ENCODE measurements at places on chromosomes 16 and 17.

- no peak for DNase-seq
These were observed 287.3 kb downstream of the ZFHX3 start for GRCh38 chr16:72760581-72760980.

- peak; percentile 57 for DNase-seq
These were observed 26.8 kb downstream of the GP2 start for GRCh38 chr16:20300312-20301097.

DNA sequence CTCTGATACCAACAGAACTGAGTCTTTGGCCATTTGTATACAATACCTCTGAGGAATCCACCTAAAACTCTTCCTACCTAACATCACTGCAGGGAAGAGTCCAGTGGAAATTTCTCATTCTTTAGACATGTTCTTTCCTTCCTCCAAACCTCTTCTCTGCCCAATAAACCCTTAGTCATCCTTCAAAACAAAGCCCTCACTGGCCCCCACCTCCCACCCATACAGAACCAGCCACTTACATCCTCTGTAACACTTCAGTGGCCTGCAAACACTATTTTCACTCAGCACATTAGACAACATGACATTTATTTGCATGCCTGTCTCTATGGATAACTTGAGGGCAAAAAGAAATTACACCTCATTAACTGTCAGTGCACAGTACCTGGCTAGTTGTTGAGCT, 200.3 kb upstream of the NOG start:
- no peak for DNase-seq

GRCh38 chr16:12504312-12504711, 299.4 kb downstream of the CPPED1 start:
- no peak for DNase-seq

DNA sequence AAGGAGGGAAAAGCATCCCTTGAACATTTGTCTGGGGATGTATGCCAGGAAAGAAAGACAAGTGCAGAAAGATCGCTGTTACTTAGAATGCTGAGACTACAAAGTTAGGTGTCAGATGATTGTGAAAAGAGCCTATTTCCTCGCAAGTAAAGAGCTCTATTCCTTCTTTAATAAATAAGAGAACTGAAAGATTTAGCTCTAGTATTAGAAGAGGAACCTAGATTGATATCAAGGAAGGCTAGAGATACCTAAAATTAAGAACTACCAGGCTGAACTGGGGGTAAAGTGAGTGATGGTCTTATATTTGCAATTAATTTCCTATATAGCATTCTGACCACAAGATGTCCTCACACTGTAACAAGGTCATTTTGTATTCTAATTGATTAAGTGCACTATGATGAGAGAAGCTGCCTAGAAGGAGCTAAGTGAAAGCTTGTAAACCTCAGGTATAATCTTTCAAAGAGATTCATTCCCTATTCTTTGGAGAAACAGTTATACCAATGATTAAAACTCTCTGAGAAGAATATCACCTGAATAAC, 62.3 kb downstream of the SSH2 start:
- no peak for DNase-seq

GRCh38 chr17:40458851-40459482, 15.7 kb downstream of the IGFBP4 start:
- no peak for DNase-seq

DNA sequence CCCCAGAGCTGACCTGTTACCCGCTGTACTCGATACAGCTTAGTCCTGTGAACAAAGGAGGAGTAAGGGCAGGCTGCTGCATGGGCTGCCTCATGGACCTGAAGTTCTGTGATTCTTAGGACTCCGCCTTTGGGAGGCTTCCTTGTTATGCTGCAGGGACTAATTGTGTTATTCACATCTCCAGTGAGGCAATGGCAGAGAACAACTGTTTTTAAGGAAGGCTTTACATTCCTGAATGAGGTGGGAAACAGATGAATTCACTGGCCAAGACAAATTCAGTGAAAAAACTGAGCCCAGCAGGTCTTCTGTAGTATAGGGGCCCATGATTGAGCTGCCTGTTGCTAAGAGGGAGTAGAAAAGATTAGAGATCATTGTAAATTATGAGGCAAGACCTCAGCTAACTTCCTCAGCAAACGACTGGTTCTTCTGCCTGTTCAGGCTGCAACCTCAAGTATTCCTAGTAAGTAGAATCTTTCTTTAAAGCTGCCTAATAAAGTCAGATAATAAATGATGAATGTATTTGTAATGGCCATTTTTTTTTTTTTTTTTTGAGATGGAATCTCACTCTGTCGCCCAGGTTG, 26.3 kb downstream of the ADORA2B start:
- no peak for DNase-seq

- DNase-seq = no peak
These were observed 908.4 kb downstream of the KCNJ18 start for GRCh38 chr17:22600644-22601298.

- DNase-seq = no peak
These were observed 7.9 kb downstream of the ACLY start for GRCh38 chr17:41910701-41911391.

GRCh38 chr16:67534431-67534830, 5.8 kb downstream of the RIPOR1 start:
- DNase-seq = no peak

GRCh38 chr16:50102051-50102746, 36.4 kb downstream of the HEATR3 start:
- DNase-seq = no peak

DNA sequence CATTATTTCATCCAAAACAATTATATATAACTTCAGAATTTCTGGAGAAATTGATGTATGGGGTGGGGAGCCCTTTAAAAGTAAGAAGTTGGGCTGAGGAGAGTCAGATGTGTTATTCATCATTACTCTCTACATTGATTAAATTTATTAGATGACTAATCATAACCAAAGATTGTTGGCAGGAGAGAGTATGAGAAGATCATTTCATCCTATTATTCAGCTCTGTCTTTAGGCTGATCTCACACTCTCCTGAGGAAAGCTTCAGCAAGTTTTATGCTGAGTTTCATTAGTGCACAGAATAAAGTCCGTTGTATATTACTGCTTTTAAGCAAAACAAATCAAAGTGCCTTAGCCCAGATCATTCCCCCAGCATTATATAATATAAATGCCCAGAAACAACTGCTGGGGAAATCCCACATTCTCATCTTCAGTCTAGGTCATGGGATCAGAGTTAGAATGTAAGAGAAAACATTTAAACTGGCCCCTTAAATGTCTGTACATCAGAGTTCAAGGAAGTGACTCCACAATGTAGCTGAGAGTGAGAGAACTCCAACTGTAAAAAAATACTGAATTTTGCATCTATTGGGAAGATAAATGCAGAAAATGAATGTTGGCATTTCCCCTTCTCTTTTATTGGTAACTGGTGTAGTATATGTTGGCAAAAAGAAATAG, 130.1 kb upstream of the HLF start:
- no peak for DNase-seq

DNA sequence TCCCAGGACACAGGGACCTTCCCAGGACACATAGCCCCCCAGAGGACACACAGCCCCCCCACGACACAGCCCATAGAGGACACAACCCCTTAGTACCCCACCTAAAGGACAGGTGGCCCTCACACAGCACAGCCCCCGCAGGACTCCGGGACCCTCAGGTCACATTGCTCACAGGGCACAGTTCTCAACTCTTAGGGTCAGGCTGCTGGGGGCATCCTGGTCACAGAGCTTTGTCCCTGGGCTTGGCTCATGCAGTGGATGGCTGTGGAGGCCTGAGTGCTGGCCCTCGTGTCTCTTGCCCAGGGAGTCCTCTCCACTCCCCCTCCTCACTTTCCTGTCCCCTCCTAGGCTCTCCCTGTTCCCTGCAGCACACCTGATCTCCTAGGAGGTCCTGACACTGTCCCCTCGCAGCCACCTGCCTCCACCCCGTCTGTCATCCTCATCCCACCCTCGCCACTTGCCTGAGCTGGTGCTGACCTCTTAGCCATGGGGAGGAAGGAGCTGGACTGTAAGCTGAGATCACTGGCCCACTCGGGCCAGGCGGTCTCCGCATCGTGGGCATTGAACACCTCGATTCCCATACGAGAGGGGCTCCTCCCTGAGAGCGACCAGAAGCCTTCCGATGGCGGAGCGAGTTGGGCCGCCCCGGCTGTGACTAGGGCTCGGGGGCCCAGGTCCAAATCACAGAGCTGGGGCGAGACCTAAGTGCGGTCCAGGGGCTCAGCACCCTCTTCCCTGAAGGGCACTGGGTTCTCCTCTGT, 1.4 kb upstream of the WDR45B start:
- no peak for DNase-seq

- peak; percentile 70 for DNase-seq
These were observed 85.0 kb upstream of the DNAJA2 start for GRCh38 chr16:47058295-47059086.

DNA sequence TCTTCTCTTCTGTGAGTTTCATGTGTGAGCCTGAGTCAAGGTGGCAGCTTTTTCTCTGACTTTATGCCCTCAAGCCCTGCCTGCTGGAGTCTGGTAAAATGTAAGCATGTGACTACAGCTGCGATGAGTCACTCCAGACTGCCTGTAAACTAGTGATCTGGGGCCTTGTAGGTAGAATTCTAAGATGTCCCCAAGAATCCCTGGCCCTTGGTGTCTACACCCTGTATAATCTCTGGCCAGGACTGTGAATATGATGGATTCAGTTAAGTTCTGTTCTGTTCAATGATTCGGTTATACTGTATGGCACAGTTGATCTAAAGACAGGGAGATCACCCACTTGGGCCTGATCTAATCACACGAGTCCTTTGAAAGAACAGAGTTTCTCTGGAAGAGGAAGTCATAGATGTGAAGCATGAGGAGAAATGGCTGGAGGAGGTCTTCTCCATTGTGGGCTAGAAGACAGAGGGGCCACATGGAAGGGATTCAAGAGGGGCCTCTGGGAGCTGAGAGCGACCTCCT, 29.8 kb downstream of the PRSS54 start:
- DNase-seq = no peak

DNA sequence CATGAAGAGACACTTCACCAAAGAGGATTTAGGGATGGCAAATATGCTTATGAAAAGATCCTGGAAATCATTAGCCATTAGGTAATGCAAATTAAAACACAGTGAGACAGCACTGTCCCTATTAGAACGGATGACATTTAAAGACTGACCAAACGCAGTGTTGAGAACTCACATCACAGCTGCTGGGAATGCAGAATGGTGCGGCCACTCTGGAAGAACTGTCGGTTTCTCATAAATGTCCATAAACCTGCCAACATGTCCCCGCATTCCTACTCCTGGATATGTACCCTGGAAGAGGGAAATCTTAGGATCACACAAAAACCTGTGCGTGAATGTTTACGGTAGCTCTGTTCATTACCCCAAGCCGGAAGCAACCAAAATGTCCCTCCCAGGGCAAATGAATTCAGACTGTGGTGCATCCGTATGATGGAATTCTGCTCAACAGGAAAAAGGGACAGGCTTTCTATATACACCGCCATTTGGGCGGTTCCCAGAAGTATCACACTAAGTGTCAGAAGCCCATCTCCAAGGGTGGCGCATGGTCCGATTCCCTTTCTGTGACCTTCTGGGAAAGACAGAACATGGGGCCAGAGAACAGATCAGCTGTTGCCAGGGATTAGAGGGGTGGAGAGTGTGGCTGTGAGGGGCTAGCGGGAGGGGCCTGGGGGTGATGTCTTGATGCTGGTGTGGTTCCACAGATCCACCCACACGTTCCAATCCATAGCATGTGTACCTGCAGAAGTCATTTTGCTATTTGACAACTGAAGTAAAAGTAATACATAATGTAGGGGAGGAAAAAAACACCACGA, 197.2 kb upstream of the CHMP6 start:
- DNase-seq = no peak

DNA sequence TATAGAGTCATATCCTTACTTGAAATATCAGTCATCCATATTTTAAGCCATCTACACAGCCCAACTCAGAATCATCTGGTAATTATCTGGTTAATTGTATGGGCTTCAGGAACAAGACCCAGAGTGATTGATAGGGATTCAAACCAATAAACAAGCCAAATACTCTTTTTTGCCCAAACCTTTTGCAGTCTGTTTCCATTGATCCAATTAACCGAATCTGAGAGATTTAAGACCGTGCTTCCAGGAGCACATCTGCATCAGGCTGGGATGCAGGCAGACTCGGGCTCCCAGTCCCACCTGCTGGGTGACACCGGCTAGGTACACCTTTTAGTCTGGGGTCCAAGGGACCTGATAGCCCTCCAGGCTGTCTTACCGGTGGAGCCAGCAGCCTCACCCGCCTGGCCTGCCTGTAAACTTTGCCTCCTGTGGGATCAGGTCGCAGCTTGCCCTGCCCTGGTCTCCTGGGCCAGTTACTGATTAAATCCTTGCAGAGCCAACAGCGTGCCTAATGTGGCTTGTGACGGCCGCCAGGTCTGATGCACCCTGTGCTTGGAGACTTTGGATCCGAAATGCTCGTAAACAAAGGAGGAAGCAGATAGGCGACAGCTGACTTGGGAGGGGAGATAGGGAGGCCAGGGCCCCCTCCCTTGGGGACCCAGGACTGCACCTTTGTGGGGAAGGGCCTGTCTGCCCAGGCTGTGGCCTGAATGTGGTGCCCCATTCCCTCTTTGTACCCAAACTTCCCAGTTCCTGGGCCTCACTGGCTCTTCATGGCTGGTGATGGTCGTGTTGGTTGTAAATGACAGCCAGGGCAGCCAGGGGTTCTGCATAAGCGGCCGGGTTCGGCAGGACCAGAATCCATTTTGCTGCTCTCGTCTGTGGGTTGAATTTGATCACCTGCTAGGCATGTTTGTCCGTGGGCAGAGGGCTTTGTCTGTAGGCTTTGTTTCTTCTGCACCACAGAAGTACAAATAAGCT, 3.8 kb downstream of the CMIP start:
- DNase-seq = peak; percentile 85

GRCh38 chr16:71626018-71626857, at the start of gene MARVELD3:
TSS of gene MARVELD3 (plus strand) at chr16:71626184. CDS start at chr16:71626230, 46 bp downstream.
- DNase-seq = peak; percentile 85

DNA sequence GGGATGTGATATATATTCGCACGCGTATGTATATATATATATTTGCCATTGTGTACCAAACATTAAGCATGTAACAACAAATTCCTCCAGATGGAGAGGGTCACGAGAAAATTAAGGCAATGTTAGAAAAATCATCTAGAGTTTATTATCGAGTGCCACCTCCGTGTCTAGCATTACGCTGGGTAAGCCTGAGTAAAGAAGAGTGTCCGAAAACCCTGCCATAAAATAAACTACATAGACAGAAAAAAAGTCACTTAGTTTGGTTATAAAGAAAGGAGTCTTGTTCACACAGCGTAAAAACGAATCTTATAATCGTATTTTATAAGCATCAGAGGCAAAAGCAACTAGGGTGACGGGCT, 644 bp upstream of the RHOT1 start:
- DNase-seq = no peak

- no peak for DNase-seq
These were observed 13.2 kb upstream of the SLC12A3 start for GRCh38 chr16:56851671-56852400.

DNA sequence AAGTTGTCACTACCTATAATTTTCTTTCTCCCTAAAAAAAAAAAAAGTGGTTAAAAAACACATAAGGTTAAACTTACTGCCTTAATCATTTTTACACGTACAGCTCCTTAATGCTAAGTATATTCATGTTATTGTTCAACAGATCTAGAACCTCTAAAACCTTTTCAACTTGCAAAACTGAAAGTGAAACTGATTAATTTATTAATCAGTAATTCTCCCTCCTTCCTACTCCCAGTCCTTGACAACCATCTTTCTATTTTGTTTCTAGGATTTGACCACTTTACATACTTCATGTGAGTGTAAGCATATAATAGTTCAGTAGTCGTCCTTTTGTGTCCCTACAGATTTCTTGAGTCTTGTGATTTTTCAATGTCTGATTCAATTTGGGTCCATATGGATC, 251.4 kb upstream of the KIF2B start:
- no peak for DNase-seq

- no peak for DNase-seq
These were observed 11.1 kb upstream of the TFAP4 start for GRCh38 chr16:4283939-4284338.

- no peak for DNase-seq
These were observed 1.7 kb downstream of the CHRNE start for GRCh38 chr17:4901108-4901647.

Data from right lobe of liver (tissue), 6 donors.